Renal cortex interstitium (tissue), 15 donors: ENCODE measurements at places on chromosomes 13 and 19.

- DNase-seq: no peak
Observed at GRCh38 chr13:103066079-103066780, at the start of gene SLC10A2. SLC10A2 (minus strand) TSS chr13:103066417; CDS start chr13:103066249, 168 bp downstream.

DNA sequence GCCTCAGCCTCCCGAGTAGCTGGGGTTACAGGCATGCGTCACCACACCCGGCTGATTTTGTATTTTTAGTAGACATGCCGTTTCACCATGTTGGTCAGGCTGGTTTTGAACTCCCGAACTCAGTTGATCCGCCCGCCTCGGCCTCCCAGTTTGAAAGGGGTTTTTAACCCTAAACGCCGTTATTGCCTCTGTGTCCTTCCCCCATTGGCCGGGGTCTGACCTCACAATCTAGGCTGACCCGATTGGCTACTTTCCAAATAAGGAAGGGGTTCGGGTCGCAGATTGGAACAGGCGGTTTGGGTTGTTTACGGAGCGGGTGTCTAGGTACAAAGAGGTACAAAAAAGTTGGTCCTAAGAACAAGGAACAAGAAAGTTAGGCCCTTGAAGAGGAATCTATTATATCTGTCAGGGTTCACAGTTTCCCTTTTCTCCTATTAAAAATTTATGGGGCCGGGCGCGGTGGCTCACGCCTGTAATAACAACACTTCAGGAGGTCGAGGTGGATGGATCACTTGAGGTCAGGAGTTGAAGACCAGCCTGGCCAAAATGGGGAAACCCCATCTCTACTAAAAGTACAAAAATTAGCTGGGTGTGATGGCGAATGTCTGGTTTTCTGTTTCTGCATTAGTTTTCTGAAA is 1.0 kb downstream of the ZNF253 start:
- peak; percentile 12 for DNase-seq

GRCh38 chr13:93653776-93654175 is 427.2 kb downstream of the GPC6 start:
- no peak for DNase-seq

DNA sequence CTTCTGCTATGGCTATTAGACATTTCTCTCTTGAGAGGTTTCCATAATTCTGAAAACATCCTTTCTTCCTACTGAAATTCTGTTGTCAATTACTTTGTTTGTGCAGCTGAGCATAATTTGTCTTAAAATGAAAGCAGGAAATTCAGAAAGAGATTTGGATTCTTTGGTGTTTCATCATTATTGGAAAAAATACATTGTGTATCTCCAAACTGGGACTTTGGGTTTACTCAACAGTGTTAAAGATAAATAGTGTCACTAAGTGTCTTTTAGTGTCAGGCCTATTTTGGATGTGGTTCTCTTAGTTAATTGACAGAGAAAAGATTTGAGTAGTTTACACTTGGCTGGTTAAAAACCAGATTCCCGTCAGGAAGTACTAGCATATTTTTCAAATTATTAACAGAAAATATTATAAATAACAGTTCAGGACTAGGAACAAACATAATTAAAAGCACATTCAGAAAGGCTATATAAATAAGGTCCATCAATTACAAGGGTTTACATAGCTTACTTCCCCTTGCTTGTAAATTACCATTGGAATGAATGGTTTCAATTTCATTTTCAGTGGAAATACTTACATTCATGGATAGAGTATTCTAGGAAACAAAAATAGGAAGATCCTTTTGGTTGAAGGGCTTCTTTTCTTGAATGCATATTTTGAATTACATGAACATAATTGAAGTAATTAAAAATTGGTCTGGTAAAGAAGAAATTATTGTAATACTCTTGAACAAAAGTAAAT is 483.1 kb downstream of the GPC6 start:
- DNase-seq: no peak

DNA sequence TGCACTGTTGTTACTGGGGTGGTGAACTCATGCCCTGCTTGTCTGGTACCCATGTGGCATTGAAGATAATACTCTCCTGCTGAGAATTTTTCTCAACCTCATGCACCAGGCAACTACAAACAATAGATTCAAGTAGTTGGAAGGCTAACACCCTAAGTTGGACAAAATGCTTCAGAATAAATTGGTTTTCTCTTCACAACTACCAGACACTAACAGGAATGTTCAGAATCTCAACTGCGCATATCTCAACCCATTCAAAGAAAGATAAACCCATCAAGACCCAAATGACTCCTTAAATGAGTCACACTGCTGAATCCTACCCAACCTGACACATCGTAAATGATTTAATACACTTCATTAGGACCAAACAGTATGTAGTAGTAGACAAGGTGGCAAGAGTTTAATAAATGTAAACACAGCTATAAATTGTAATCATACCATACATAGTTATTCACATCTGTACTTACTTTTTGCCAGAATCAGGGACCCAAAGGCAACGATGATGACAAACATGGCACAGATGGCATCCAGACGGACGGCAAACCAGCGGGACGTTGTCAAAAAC is 227.4 kb downstream of the ABCC4 start:
- DNase-seq: no peak

- no peak for DNase-seq
Observed at GRCh38 chr13:80469105-80469852, 128.4 kb upstream of the SPRY2 start.

GRCh38 chr19:18510216-18510615 is 11.7 kb downstream of the ELL start:
- DNase-seq: no peak

DNA sequence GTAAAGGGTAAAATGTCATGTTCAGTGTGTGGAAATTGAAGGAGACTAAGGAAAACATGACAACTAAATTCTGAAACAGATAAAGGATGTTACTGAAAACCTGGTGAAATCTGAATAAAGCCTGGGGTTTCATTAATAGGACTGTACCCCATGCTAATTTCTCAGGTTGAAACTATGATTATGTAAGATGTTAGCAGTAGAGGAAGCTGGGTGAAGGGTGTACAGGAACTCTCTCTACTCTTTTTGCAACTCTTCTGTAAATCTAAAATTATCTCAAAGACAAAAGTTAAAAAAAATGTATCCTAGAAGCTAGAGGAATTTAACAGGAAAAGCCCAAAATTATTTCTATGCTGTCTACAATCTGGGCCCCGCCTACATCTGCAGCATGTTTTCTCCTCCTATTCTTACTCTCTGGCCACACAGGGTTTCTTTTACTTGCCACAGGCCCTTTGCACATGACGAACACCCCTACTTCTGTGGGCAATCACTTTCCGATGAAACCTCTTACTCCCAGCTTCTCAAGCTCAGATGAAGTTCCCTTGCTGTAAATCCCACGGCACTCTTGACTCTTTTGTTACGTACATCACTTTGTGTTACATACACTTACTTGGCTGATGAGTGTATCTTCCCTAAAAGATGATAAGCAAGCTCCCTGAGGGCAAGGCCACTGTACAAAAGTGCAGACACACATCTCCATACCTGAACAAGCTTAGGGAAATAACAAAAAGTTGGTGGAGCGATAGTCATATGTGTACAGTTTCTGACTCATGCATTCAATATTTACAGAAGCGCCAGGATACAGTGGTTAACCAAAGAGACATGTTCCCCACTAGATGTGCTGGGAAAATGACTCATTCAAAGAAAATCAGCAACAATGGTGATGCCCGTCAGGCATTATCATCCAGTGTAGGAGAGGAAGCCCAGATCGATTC is 32.6 kb downstream of the RUBCNL start:
- DNase-seq: no peak
